AG08396 (cell line): ENCODE measurements at places on chromosomes 5 and 9.

- no peak for DNase-seq
Observed at GRCh38 chr5:124662181-124662781, 84.2 kb downstream of the ZNF608 start.

DNA sequence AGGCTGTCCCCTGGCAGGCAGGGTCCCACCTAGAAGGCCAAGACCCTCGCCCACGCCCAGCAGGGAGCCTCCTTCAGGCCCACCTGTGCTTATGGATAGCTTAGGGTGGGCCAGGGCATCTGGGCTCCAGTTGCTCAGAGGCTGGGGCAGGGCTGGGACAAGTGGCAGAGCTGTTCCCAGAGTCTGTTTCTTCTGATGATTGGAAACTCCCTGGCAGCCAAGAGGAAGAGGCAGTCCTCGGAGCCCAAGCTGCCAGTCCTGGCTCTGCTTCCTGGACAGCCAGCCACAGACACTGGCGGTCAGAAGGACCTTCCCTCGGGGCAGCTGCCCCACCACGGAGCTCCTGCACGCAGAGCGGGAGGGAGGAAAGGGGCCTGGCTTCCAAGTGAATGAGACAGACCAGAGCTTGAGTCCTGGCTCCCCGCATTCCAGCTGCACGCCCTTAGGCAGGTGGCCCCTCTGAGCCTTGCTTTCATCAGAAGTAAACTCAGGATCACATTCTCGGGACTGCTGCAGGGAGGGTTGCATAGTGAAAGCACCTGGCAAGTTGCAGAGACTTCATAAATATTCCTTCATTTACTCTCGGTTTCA lies 37.9 kb upstream of the GABRP start:
- no peak for DNase-seq

GRCh38 chr5:142878111-142878510 lies 107.9 kb downstream of the ARHGAP26 start:
- no peak for DNase-seq

DNA sequence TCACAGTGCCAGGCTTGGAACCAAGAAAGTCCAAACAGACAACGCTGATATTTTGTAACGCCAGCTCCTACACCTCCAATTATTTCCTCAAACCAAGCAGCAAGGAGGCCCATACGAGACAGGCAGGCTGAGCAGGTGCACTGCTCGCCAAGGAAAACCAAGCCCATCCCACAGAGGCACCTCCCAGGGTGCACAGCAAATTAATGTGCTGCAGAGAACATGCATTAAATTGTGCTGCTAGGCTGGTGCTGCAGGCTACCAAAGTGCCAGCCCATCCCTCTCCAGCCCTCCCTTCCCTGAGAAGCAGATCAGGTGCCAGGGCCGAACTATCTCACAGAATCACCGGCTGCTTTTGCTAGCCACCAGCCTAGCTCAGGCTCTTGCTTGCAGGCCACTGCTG lies 137.8 kb downstream of the PAX5 start:
- DNase-seq: no peak

DNA sequence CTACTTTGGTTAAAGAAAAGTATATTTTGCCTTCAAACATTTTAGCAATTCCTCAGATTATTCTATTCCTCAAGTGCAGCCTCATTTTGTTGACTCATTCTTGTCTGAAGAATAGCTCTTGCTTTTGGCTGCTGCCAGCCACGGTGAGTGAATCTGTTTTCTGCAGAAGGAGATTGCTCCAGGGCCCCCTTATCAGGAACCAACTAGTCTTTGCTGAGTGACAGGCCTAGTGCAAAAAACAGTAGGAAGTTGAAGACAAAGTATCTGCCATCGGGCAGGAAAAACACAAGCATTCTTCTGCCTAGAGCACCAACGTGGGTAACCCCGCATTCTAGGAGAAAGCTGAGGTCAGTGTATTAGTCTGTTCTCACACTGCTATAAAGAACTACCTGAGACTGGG lies 42.3 kb downstream of the ZNF883 start:
- DNase-seq: no peak

- no peak for DNase-seq
Observed at GRCh38 chr5:145804701-145805100, 30.4 kb downstream of the PRELID2 start.

- DNase-seq: no peak
Observed at GRCh38 chr5:124199893-124200292, 546.5 kb downstream of the ZNF608 start.

DNA sequence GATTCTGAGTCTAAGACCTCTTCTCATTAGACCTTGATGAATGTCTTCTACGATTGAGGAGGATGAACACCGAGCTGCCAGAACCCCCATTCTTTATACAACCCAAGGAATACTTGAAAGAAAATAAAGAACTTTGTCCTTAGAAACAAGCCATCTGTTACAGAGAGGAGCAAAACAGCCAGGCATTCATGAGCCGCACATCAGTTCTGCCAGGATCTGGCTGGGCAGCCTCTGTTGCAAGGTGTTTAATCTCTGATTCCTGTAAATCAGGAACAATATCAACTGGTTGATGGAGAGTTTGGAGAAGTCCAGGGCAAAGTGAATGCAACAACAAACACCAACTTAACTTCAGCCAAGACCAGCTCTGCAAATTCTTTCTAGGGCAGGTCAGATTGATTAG lies 165.5 kb upstream of the DMAC1 start:
- no peak for DNase-seq

- DNase-seq: no peak
Observed at GRCh38 chr9:86763791-86764190, 183.5 kb downstream of the GAS1 start.

DNA sequence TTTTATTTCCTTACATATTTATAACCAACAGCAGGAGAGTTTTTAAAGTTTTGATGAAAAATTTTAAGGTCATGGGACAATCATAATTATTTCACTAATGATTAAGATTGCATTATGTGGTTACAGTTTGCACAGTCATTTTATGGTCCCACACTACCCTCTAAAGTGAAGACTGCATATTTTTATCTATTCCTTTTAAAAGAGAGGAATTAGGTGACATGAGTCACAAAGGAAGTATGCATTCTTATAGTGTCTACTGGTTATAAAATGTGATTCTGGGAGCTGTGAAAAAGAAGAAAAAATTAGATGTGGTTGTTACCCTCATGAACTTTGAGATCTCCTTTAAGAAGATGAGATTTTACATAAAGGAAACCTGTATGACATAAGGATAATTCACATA lies 87.9 kb upstream of the GRIA1 start:
- DNase-seq: no peak

GRCh38 chr5:81994679-81995078 lies 22.9 kb downstream of the ATG10 start:
- no peak for DNase-seq

- DNase-seq: no peak
Observed at GRCh38 chr5:37721447-37721871, 118.4 kb downstream of the GDNF start.

- DNase-seq: no peak
Observed at GRCh38 chr9:2657427-2657826, 35.8 kb downstream of the VLDLR start.

DNA sequence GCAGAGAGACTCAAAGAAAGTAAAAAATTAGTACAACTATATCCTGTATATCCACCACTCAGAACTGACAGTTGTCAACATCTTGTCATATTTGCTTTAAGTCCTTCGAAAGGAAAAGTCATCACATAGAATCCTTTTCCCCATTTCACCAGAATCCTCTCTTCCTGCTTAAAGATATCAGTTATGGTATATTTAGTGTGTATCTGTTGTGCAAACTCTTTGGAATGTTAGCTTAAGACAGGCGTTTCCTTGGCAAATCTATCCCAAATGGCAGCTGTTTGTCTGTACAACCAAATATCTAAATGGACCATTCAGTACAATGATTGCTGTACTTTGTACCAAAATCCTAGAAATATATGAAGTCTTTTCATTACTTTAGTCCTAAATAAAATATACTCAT lies 98.5 kb downstream of the ITGA1 start:
- no peak for DNase-seq

DNA sequence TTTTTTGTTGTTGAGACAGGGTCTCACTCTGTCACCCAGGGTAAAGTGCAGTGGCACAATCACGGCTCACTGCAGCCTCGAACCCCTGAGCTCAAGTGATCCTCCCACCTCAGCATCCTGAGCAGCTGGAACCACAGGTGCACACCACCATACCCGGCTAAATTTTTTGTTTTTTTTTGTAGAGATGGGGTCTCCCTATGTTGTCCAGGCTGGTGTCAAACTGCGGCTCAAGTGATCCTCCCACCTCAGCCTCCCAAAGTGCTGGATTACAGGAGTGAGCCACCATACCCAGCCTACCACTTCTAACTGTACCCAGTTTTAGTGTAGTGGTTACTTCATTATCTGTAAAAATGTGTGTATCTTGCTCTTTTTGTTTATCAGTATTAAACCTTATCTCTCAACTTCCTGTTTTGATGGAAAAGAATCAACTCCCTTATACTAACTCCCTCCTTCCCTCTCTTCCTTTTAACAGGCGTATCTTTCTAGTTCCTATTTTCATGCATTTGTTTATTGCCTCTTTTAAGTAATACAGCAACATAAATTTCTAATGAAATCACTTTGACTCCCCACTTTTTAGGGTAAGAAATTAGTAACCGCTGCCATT lies 33.1 kb downstream of the GRAMD2B start:
- no peak for DNase-seq

- DNase-seq: no peak
Observed at GRCh38 chr5:147479949-147480348, 29.9 kb downstream of the DPYSL3 start.
